CD4-positive, alpha-beta T cell (primary cell): ENCODE measurements at places on chromosomes 2 and 18.

DNA sequence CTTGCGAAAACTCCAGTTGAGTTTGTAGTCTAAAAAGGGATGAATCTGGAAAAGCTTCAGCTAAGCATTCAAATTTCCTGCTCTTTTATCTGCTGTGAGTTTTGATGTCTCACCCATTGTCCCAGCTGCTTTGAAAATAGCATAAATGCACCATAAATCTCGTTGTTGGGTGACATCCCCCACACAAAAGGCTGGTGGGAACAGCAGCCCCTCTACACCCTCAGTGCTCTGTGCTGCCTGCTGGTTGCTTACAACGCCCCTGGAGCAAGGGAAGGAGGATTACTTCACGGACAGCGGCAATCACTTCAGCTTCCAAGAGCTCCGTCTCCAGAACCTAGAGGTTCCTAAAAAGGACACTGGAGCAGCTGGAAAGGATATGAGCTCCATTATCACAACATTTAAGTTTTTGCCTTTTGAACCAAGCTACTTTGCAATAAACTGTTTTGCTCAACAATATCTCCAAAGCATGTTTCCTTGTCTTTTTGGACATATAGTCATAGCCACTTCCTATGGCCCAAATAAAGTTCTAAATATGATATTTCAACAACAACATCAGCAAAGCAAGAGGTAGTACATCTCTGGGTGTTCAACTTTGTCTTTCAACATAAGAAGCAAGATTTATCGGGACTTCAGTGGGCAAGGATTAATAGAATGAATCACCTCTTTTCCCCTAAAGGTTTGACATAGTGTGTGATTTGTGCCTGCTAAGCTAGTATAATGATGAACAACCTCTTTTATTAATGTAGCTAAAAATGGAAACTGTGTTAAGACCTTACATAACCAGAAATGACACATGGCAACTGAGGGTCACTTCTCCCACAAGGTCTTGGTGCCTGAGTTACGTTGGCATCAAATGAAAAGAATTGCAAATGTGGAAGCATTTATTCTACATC lies 413.5 kb downstream of the TXNL1 start:
- no peak for DNase-seq

GRCh38 chr2:219784178-219784577 lies 156.7 kb downstream of the SLC4A3 start:
- DNase-seq, result no peak

DNA sequence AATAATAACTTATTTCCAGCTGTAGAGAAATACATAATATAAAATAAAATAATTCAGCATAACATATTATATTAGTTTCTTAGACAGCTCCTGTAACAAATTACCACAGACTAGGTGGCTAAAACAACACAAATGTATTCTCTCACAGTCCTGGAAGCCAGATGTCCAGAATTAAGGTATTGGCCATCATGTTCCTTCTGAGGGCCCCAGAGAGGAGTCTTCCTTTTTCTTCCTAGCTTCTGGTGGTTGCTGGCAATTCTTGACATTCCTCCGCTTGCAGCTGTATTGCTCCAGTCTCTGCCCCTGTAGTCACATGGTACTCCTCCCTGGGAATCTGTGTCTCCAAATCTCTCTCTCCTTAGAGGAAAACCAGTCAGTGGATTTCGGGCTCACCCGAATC lies 146.8 kb downstream of the RBM43 start:
- no peak for DNase-seq

DNA sequence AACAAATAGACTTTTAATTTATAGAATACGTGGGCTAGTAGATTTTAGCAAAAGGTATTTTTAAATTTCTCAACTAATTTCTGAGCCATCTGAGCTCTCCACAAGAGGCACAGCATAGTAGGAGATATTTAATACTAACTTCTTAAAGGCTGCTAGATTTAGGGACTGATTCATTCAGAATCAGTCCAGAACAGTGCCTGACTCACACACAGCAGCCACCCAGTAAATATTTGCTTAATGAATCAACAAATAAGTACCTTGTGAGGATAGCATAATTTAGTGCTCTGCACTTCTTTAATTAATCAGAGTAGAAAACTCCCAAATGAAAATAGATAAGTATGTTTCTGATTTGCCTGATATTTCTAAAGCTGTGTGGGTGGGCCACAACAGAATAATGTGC lies 35.6 kb upstream of the SYT4 start:
- no peak for DNase-seq

GRCh38 chr2:70047451-70047850 lies 39.8 kb upstream of the PCBP1 start:
- DNase-seq, result no peak

GRCh38 chr2:216989340-216990129 lies 129.7 kb upstream of the TNP1 start:
- DNase-seq, result no peak

DNA sequence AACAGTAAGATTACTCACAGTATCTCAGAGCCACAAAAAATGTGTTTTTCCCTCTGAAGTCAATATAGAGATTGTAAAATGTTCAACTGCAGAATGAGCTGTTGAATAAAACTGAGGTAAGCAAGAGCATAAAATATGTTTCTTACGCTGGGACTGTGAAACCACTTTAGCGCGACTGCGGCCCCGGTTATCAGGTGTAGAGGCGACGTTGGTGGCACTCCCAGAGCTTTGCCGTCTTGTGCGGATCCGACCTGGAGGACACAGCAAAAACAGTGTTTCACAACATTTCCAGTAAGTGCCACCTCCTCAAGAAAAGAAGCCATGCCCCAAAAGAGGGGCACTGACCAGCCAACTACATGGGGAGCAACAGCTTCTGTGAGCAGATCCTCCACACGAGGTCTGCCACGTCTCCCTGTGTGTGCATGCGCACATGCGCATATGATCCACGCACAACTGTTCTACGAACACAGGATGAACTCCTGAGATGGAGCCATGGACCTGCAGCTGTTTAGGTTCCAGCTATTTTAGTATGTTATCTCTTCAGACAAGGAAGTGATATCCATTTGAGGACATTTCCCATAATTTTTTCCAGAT lies 100.7 kb upstream of the RNU4ATAC start:
- DNase-seq, result no peak

DNA sequence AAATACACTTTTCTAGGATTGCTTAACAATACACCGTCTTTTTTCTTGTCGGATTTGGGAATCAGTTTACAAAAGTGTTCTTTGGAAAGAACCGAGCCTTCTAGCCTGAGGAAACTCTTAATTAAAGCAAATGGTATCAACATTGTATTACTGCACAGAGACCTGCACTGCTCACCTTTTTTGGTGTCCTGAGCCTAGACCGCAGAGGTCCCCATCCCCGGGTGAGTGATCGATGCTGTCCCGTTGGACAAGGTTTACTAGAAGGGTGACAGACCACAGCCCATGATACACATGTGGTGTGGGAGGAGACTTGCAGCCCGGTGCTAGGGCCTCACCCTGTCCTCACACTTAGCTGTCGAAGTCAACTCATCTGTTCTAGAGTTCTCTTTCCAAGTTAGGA lies 55.3 kb downstream of the TSHZ1 start:
- DNase-seq, result no peak

DNA sequence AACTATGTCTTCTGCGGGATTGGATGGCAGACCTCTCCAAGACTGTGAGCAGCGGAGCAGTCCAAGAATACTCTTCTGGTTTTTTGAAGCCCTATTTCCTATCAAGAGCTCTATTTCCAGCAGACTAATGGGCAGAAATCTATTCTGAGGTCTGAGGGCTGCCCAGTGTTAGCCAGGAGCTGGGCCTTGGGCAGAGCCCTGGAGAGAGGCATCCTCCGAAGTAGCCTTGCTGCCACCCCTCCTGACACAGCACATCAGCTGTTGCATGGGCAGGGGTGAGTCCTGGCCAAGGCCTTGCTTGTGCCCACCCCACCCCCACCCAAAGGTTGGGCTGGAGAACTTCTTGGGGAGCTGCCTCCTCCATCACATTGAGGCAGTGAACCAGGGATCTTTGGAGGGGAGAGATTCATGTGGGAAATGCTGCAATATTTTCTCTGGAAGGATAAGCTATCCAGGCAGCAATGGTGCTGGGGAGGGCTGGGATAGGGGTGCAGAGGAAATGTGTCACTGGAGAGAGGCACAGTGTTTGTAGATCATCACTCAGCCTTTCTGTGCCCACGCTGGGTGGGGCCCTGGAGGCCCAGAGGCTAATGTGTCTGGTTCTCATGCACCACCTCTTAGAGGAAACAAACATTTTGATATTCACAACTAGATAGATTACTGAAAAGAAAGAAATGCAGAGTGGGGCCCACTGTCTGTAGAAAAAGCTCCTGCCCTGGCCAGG lies 104.7 kb downstream of the VSNL1 start:
- no peak for DNase-seq

GRCh38 chr2:69171116-69171896 lies 158.3 kb downstream of the ANTXR1 start:
- no peak for DNase-seq

- DNase-seq, result no peak
Measured at GRCh38 chr2:121856360-121856759, 100.9 kb downstream of the TSN start.

- no peak for DNase-seq
Measured at GRCh38 chr2:219266886-219267285, 12.3 kb upstream of the DNAJB2 start.

- DNase-seq, result no peak
Measured at GRCh38 chr2:70356941-70357683, 55.2 kb upstream of the FAM136A start.

GRCh38 chr2:232697807-232698110 lies 628 bp downstream of the GIGYF2 start:
- DNase-seq, result no peak

DNA sequence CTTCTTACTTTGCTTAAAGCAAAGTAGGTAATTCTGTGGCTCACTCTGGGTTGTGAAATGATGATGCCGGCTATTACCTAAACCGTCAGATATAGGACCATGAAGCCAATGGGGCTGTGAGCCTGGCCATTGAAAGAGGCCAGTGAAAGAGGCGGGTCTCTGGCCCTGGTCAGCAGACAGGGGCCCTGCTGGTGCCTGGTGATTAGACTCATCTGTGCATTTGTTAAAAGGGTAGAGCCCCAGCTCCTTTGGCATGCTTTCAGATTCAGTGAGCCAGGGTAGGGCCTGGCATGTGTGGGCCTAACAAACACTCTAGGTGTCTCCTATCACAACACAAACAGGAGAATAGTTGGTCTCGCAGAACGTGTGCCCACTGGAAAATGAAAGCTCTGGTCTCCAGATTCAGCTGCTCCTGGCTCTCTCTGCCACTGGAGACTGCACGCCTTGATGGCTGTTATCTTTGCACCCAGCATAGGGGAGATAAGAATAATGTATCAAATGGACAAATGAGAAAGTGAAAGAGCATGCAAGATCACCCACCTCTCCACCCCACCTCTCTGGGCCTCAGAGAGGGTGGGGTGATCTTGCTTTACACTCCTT lies 6.9 kb downstream of the LRRC30 start:
- no peak for DNase-seq

GRCh38 chr2:239605976-239606375 lies 205.2 kb upstream of the HDAC4 start:
- peak; percentile 41 for DNase-seq

GRCh38 chr2:144939590-144939989 lies 419.7 kb upstream of the ZEB2 start:
- DNase-seq, result no peak

DNA sequence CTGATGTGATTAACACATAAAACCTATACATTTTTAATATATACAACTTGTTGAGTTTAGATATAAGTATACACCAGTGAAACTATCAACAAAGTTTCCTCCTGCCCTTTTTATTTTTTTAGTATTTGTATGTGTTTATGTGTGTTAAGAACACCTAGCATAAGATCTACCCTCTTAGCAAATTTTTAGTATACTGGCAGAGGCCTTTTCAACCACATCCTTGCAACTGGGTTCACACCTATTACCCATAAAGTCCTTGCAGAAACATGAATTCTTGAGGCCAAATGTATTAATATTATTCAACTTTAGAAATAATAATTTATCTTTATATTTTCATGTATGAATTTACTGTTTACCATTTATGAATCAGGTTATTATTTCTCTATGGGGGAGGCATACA lies 119.7 kb upstream of the CRIM1 start:
- DNase-seq, result no peak

- DNase-seq, result no peak
Measured at GRCh38 chr18:27313678-27314077, 128.6 kb upstream of the CHST9 start.

DNA sequence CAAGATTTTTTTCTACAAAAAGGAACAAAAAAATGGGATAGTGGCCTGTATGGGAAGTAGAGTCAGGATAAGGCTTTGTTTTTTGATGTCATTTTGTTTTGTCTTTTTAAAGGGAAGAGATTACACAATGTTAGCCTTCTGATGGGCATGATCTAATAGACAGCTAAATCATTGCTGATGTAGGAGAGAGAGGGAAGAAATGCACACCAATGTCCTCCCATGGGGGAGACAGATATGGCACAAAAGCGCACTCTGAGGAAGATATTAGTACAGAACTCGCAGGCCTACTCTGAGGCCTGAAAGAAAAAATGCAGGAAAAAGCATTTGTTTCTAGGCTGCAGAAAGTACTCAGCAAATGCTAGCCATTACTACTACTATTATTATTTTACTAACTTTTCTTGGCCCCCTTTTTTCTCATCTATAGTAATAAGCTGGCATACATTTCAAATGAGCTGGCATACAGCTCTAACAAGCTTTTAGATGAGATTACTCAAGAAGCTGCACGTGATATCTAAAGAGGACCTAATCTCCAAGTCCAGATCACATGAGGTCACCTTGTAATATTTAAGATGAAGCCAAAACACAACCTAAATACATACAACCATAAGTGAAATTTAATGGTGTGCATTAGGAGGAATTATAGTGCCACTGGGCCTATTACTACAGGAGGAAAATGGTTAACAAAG lies 269.4 kb upstream of the TANK start:
- DNase-seq, result no peak

DNA sequence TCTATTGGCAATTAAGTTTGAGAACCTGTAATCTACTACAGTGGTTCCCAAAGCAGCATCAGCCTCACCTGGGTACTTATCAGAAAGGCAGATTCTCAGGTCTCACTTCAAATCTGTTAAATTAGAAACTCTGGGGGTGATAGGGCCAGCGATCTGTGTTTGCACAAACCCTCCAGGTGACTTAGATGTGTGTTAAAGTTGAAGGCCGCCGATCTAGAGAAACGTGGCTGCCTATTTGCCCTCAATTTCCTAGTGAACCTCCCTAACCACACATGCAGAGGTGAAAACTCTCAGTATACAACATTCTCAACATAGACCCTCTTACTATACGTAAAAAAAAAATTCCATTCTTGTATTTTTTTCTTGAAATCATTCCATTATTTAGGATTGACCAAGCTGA lies 14.2 kb downstream of the KLHL41 start:
- DNase-seq, result no peak

GRCh38 chr2:173175222-173175621 lies 99.6 kb downstream of the MAP3K20 start:
- no peak for DNase-seq

- DNase-seq, result no peak
Measured at GRCh38 chr2:230795856-230796255, 68.9 kb upstream of the ITM2C start.
